ENCODE measurements at places on chromosomes 2 and 18.

GRCh38 chr2:175181877-175182308 is 383 bp upstream of the ATP5MC3 start:
- DNase-seq: no peak

DNA sequence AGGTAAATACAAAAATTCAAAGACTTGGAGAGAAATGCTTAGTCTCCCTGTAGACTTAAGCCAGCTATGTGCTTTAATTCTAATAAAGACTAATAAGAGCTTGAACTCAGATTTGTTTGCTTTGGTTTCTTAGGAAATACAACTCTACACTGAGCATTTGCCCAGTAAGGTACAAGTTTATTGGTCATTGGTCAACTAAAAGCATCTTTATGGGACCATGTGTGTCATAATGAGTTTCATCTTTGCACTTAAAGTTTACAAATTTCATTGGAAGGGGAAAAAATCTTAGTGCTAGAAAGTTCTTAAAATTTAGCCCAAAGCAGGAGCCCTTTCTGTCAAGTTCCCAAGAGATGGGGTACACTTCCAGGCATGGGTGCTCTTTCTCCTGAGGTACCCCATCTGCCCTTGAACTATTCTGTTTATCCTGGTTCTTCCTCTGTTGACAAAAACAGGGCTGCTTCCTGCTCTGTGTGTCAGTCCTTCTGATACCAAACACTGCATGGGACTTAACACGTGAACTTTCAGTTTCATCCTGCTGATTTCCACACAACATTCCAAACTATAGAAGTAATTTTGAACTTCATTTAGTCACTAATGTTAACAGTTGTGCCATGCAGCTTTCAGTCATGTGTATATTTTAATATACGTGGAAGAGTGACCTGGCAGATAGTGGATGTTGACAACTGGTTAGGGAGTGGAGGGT is 200.2 kb downstream of the TPGS2 start:
- DNase-seq: no peak

DNA sequence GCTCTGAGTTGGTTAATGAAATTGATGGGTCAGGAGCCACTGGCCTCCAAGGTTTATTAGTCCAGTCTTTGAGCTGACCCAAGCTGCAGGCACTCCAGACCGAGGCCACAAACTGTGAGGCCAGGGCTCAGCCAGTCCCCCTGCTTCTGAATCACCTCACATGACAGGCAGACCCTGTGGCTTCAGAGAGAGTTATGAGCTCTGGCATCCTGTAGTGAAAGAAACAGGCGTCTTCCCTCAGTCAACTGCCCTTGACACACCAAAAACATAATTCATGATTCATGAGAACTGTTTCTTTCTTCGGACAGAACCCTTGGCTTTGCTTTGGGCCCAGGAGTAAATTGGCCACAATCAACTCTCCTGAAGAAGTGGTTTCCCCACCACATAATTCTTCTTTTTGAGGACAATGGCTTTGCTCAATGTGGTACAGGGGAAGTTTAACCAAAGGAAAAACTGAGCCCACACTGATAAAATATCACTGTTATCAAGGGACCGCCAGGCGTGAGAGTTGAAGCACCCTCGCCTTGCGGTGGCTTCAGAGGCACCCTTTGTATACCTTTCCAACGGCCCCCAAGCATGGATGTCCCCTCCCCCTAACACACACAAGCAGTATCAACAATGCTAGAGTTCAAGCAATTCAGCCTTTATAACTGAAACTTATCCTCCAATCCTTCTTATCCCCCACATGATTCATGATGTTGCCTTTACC is 226.9 kb downstream of the CYRIA start:
- no peak for DNase-seq

DNA sequence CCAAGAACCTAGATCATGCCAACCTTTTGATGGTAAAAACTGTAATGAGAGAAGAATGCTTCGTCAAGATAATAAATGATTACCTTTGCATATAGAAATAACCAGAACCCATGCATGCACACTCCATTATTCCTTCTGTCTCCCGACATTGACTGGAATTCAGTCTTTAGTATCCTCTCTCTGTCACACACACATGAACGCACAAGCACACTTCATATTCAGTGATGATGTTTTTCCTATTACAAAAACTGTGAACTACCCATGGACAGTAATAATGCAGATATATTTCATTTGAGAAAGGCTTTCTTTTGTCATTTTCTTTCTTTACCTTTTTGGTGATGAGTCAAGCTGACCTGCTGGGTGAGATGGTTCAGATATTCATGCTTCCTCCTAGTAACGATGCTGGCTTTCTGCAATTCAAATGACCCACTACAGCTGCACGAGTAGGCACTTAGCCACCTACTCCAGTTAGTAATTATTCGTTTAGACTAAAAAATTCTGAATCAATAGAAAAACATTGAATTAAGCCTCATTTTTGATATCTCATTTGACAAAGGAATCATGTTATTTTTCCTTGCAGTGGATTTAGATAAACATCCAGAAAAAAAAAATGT is 382.2 kb downstream of the TGIF1 start:
- DNase-seq: no peak

DNA sequence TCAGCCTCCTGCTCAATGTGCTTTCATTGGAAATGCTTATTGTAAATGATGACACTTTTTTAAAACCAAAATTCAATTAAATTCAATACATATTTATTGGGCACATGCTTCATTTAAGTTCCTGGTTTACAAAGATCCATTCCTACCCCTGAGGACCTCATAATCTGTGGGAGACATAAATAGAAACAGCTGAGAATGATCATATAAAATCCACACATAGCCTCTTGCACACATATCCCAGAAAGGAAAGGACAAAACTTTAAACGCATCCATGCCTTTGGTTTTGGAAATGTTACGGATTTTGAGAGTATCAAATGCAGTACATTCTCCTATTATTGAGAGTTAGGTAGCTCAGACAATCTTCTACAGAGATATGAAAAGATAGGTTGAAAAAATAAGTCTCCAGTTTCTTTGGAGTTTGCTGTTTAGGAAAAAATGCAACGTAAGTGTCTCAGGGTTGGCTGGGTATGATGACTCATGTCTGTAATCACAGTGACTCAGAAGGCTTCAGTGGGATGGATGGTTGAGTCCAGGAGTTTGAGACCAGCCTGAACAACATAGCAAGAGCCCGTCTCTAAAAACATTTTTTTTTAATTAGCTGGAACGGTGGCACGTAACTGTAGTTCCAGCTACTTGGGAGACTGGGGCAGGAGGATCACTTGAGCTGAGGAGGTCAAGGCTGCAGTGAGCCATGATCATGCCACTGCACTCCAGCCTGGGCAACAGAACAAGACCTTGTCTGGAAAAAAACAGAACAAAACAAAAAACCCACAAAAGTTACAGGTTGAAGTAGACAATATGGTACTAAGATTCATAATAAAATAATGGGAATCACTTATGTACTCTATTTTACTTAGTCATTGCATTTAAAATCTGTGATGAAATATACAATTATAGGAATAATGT is 3.9 kb upstream of the PRELID3A start:
- no peak for DNase-seq

DNA sequence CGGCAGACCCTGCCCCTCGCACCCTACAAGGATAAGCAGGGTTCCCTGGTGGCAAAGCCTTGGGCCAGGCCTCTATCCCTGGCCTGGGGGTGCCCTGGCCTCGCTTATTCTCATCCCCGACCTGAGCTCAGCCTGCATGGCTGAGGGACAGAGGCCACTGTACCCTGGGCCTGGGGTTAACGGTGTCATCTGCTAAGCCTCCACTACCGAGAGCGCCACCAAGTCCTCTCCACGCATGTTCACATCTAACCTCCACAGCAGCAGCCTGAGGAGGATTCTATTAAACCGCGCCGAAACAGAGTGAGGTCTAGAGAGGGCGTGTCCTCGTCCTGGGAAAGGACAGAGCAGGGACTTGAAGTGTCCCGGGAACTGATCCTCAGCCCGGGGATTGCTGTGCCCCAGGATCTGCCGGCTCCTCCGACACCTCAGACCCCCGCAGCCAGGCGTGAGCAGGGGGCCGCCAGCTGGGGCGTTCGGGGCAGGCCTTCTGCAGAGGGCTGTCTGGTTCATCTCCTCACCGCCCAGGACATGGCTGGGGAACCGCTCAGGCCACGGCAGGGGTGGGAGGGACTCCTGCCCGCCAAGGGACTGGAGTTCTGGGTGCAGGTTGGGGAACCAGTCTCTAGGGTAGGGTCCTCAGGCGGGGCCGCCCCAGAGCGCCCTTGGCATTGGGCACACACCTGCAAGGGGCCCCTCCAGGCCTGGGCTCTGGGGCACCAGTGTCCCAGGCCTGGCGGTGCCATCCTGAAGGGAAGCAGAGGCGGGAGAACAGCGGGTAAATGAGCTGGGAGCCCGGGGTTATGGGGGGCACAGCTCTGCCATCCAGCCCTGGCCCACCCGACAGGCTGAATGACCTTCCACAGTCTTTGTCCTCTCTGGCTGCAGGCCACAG is 68.0 kb upstream of the SMAD7 start:
- DNase-seq: no peak

- no peak for DNase-seq
Observed at GRCh38 chr2:164257742-164258141, 363.5 kb downstream of the GRB14 start.
